ENCODE measurements at places on chromosomes 11 and 22.

- no peak for DNase-seq
Observed at GRCh38 chr11:14547440-14547839, 27.3 kb upstream of the PSMA1 start.

DNA sequence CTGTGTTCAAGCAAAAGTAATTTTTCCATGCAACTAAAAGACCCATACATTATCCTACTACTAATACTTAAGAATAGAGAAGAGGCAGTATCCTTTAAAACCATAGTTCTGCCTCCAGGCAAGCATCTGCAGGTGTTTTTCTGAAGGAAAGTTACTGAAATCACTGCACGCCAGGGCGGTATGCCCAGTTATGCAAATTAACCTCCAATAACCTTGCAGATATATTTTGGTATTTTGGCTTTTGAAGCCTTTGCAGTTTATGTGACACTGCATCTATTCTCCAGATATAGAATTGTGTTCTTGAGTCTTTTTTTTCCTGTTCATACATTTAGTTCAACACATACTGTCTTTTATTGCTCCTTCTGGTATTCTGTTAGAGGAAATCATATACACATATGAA lies 346.2 kb upstream of the PDGFD start:
- no peak for DNase-seq

- DNase-seq = no peak
Observed at GRCh38 chr11:103625624-103625965, 410.8 kb upstream of the DDI1 start.

DNA sequence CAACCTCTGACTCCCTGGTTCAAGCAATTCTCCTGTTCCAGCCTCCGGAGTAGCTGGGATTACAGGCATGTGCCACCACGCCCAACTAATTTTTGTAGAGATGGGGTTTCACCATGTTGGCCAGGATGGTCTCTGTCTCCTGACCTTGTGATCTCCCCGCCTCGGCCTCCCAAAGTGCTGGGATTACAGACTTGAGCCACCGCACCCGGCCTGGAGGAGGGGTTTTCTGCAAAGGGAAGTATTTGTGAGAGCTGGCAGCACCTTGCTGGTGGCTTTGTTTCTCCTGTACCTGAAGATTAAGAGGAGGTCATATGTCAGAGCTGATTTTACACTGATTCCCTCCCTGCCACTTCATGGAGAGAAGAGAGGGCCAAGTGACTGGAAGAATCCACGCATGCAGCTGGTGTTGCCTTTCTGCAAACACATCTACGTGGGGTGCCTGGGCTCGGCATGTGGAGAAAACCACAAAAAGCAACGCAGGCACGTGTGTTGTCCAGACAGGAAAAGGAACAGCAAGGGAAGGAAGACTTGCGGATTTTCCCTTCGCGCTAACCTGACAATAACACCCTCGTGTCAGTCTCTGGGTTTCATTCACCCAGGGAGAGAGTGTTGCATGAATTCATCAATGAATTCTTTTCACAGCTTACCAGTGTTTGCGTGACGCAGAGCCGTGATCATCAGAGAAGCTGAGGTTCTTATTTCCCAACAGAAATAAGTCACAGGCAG lies 61.9 kb downstream of the TSPAN18 start:
- no peak for DNase-seq

- DNase-seq = no peak
Observed at GRCh38 chr22:43081968-43082367, 7.2 kb downstream of the TTLL1 start.

GRCh38 chr22:41280854-41281253 lies 5.1 kb downstream of the RANGAP1 start:
- no peak for DNase-seq

- no peak for DNase-seq
Observed at GRCh38 chr11:133386262-133386661, 146.0 kb downstream of the OPCML start.

DNA sequence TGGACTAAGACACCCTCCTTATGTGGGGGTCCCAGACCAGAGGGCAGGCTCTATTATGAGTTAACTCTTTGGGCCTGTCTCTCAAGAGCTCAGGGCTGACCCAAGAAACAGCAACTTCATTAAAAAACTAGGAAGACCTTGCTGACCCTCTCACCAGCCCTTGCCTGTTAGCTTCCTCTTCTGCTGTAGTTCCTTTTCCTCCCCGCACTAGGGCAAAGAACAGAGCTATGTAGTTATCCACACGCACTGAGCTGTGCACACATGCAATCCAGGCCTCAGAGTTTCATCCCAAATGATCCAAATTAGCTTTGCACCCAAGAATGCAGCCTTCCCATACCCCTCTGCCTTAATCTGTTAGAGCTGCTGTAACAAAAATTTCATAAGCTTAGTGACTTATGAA lies 539.6 kb upstream of the CADM1 start:
- DNase-seq = no peak

All from stimulated activated CD4-positive, alpha-beta T cell treated with anti-CD3 and anti-CD28 coated beads, Interleukin-4, amount 100 ng/mL, for 48 hours (primary cell).